MV-4-11 (cell line): ENCODE measurements at places on chromosomes 12 and 14.

- peak; percentile 77 for DNase-seq
Measured at GRCh38 chr12:110501399-110501751, 536 bp downstream of the VPS29 start.

- no peak for DNase-seq
Measured at GRCh38 chr12:47715877-47716548, 9.3 kb downstream of the ENDOU start.

DNA sequence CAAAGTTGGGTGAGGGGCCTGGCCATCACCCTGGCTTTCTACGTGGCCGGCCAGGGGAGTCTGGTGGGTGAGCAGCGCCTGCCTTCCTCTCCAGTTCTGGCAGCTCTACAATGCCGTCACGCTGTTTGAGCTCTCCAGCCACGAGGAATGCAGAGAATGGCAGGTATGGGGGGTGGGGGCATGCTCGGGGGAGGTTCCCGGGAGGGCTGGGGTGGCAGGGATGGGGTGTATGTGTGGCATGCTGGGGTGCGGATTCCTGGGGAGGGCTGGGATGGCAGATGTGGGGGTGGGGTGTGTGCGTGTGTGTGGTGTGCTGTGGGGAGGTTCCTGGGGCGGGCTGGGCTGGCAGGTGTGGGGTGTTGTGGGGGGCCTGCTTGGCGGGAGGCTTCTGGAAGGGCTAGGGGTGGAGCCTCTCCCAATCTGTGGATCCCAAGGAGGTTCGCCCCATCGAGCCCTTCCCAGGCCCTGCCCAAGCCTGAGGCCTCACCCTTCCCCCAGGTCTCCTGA, 18.5 kb downstream of the RHOF start:
- no peak for DNase-seq

DNA sequence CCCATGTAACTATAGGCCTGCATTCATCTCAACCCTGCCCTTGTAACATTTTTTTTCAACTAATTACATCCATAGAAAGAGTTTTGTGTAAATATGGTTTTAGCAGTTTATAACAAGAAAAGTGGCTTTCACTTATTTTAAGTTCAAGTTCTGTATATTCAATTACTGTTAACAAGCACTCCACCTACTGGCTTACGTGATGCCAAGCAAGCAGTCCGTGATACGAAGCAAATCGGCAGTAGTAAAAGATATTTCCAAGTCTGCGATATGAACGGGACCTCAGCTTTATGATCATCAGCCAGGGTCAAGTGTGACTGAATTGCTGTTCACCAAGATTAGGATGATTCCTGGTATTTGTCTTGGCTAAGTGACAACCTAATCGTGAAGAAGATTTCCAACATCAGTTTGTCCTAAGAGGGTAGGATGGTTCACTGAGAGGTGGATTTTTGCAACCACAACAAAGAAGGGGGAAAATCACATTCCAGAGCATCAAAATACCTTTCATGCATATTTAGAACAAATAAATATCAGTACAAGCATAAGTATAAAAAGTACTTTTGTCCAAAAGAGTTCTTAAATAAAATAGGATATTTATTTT, 456.2 kb downstream of the FOXG1 start:
- DNase-seq = no peak

- no peak for DNase-seq
Measured at GRCh38 chr12:6959805-6960592, 8.8 kb downstream of the PTPN6 start.

GRCh38 chr12:40342010-40342409, 117.2 kb downstream of the LRRK2 start:
- no peak for DNase-seq

- DNase-seq = no peak
Measured at GRCh38 chr12:50120953-50121352, 8.9 kb downstream of the COX14 start.

DNA sequence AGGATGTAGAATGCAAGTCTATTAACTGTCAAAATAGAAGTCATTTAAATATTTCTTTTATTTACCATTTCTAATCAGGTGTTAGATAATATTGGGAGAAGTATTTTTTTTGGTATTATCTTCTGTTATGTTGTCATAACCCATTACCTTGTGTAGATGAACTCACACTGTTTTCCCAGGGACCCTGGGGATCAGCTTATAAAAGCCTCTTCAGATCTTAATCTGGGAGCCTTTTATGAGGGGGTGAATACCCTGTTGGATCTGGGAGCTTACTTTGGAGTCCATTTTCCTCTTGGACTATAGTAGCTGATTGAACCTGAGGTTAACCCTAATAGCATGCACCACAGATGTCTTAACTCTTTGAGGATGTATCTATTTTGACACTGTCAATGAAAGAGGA, 176.3 kb upstream of the ATP2B1 start:
- no peak for DNase-seq

- no peak for DNase-seq
Measured at GRCh38 chr12:108373111-108373510, 34.0 kb upstream of the CMKLR1 start.

DNA sequence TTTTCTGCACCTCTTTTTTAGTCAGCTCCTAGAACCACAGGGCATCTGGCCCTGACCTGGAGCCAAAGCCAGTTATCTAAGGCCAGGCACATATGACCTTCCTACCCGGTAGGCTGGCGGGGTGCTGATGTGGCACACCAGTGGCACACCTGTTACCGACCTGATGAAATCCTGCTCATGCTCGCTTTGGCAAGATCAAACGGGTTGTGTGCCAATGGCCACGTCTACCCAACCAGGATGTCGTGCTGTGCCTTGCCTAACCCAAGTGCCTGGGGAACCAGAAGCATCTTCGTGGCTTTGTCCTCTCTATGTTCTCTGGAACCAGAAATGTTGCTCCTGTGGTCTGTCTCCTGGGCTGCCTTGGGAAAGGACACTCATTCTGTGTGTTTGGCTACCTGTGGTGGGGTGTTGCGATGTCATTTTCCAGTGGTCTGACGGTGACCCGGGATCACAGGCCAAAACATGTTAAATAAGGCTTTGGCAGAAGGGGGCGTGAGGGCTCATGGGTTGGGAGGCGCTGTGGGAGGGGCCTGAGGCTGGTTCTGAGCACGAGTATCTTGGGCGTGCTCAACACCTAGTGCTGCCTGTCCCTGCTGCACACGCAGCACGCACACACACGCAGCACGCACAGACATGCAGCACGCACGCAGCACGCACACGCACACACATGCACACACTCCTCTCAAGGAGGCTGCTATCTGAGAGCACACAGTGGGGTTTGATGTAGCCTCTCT, 27.9 kb downstream of the CCNK start:
- no peak for DNase-seq

GRCh38 chr12:67671892-67672291, 23.3 kb downstream of the DYRK2 start:
- no peak for DNase-seq

GRCh38 chr14:33950320-33951182, at the start of gene EGLN3:
EGLN3 (minus strand) TSS chr14:33951074; CDS start chr14:33950752, 322 bp downstream.
- no peak for DNase-seq

GRCh38 chr12:131353826-131354225, 357.1 kb upstream of the SFSWAP start:
- no peak for DNase-seq

GRCh38 chr14:66619952-66620351, 112.0 kb downstream of the GPHN start:
- DNase-seq = no peak

- no peak for DNase-seq
Measured at GRCh38 chr12:52918351-52918750, 13.5 kb upstream of the KRT8 start.

GRCh38 chr14:22908601-22909000, 10.3 kb downstream of the RBM23 start:
- DNase-seq = peak; percentile 92

DNA sequence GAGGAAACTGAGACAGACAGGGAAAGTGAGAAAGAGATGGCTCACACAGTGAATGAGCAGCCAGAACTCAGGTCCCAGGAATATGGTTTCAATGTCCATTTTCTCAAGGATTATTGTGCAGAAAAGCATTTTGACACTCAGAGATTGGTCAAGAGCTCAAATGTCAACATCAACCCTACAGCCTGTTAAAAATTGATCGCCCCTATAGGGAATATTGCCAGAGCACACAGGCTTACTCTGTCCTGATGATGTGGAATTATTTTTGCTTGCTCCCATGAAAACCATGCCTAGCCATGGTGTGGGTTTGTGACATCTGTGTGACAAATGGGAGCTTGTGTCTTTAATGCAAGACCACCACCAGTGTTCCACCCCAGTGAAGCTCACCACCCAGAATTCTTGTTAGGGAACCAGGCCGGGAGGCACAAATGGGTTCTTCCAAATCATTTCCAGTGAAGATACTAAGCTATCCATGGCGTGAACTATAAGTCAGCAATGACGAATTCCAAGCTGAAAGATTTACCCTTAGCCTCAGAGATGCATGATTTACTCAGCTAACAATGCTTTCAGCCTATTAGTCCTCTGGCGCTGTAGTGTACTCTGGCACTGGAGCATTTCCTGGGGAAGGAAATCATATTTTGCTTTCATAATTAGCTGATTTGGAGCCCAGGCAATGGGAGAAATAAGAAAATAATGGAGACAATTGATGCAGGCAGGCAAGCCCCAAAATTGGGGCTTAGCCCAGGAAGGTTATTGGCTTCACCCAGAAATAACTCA, 1188.2 kb upstream of the TMEM132C start:
- no peak for DNase-seq

DNA sequence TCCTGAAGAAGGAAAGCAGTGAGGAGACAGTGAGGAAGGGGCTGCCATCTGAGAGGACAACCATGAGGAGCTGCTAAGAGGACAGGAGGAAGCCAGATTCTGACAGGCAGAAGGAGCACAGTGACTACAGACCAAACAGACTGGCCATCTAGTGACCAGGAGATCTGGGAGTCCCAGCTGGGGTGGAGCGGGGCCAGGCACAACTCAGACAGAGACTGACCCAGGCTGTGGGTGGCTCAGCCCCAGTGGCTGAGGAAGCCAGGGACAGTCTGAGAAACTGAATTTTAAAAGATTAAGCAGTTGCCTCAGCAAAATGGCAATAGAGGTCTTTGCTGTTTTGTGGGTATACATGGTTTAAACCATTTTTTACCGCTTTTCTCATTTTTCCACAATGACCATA, 28.9 kb downstream of the LRRC74A start:
- DNase-seq = no peak

GRCh38 chr14:54783660-54784015, 119.0 kb downstream of the GCH1 start:
- DNase-seq = no peak

GRCh38 chr14:90624732-90625400, 191.4 kb downstream of the TTC7B start:
- no peak for DNase-seq

GRCh38 chr12:46362895-46363581, 9.5 kb downstream of the SLC38A2 start:
- DNase-seq = peak; percentile 6

GRCh38 chr14:22995889-22996625, 13.7 kb upstream of the AJUBA start:
- peak; percentile 79 for DNase-seq

DNA sequence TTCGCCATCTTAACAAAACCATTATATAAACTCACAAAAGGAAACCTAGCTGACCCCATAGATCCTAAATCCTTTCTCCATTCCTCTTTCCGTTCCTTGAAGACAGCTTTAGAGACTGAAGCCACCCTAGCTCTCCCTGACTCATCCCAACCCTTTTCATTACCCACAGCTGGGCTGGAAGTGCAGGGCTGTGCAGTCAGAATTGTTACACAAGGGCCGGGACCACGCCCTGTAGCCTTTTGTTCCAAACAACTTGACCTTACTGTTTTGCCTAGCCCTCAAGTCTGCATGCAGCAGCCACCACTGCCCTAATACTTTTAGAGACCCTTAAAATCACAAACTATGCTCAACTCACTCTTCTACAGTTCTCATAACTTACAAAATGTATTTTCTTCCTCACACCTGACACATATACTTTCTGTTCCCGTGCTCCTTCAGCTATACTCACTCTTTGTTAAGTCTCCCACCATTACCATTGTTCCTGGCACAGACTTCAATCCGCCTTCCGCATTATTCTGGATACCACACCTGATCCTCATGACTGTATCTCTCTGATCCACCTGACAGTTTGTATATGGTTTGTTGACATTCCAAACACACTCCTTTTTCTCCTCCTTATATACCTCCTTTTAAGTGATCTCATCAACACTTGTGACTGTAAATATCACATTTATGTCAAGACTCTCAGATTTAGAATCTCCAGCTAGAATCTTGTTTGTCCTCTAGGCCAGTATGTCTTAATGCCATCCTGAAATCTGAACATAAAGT, 208.7 kb downstream of the KITLG start:
- DNase-seq = peak; percentile 90

DNA sequence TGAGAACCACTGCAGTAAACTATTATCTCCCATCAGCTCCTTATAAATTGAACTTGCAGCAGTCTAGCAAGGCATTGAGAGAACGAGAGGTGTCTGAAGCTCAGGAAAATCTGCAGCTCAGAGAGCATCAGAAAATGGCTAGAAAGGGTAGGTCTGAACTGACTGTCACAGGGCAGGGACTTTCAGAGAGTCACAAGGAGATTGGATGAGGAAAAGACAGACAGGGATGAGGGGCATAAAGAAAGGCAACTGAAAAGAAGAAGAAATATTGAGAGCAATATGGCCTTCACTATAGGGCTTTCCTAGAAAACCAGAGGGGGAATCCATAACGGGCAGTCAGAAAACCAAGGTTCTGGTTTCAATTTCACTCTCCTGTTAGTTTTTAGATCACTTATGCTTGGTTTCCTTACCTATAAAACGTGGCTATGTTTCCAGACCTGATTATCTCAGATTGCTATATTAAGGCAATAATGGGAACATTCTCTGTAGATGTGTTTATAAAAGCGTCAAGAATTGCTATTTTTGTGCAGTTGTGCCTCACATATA, 40.9 kb downstream of the PDE6H start:
- peak; percentile 43 for DNase-seq
